Posterior cingulate gyrus (tissue), 11 donors: ENCODE measurements at places on chromosomes 6 and 20.

- DNase-seq: no peak
Measured at GRCh38 chr6:42212442-42212841, 5.2 kb downstream of the MRPS10 start.

- DNase-seq: peak; percentile 35
Measured at GRCh38 chr6:167734662-167735083, 92.0 kb upstream of the AFDN start.

DNA sequence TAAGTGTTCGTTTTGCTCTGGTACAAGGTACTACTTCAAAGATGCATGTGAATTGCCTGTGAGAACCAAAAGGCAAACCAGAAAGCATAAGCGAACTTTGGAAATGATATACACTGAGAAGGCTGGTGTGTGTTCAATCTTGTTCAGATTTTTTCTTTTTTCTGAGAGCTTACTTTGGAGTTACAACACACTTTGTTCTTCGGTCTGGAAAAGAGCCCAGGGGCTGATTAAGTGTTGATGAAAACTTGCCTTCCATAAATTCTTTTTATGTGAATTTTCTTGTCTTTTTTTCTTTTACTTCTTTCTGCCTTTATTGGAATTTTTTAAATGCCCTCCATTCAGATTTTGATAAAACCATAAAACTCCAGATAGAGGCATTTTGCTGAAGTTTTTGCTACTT lies 395.1 kb upstream of the SASH1 start:
- no peak for DNase-seq

GRCh38 chr20:57725636-57726035 lies 15.8 kb upstream of the PMEPA1 start:
- DNase-seq: peak; percentile 55

DNA sequence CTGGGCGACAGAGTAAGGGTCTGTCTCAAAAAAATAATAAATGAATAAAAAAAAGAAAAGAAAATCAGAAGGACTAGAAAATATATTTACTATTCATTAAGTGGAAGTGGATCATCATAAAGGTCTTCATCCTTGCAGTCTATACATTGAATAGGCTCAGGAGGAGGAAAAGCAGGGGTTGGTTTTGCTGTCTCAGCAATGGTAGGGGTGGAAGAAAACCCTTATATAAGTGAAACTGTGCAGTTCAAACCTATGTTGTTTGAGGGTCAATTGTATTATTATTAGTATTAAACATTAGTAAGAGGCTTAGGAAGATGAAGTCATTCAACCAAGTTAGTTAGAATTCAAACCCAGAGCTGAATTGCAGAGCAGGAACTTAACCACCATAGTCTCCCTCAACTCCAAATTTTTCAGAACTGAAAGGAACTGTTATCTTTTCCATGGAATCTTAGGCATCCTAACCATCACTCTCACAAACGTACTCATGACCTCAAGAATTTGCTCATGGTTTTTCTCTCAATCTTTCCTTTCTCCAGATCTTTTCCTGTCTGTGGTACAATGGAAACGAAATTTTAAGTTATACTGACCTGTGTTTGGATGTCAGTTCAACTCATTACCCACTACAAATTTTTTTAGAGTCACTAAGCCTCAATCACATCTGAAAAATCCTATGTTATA lies 7.7 kb upstream of the SMIM13 start:
- no peak for DNase-seq

DNA sequence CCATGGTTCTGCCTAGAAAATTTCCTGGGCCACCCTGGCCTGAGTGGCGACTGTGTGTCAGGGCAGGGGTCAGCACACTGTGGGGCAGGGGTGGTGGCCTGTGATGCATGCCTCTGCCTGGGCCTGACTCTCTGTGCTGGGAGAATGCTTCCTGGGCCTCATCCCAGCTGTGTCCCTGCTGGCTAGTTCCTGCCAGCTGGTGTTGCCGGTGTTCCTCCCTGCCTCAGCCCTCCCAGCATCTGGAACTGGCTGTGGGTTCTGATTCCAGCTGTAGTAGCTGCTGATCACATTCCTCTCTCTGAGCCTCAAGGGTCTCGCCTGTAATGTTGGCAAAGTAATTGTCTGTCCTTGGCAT lies 101.5 kb downstream of the SYCP2 start:
- no peak for DNase-seq

DNA sequence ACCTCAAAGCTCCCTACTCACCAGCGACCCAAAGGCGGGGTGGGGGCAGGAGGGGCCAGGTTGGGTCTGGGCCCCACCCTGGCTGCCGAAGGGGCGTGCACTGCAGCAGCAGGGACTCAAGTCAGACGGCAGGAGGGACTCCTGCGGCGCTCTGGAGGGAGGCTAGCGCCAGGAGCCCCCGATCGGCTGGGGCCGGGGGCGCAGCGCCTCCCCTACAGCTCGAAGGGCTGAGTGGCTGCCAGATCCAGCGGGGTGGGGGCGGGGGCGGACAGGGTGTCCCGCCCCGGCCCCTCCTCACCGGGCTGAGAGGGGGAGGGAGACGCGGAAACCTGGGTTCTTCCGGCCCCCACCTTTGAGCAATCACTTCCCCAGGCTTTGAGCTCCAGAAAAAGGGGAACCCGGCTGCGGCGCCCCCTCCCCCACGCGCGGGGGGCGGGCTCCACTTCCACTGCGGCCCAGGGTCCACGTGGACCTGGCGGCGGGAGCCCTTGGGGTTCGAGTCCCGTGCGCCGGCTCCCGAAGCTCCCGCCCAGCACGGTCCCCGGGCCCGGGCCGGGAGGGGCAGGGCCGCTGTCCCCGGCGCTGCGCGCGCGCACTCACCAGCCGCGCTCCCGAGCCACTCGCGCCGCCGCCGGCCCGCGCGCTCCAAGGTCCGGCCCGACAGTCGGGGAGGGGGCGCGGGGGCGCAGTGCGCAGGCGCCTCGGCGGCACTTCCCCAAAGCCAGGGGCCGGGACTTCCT lies at the start of gene RGS19:
TSS of gene RGS19 (minus strand) at position 246 of the 740 bp plus-strand sequence. CDS start 2,632 bp downstream, outside the sequence.
- peak; percentile 52 for DNase-seq
